ENCODE measurements at places on chromosomes 13 and 19.
A peak's percentile ranks its signal among the peaks of the same experiment; 100 is the strongest.

GRCh38 chr13:49098198-49098597, 121.9 kb upstream of the MLNR start:
- DNase-seq, result no peak

GRCh38 chr13:25501231-25501630, 129.5 kb downstream of the ATP8A2 start:
- DNase-seq, result no peak

DNA sequence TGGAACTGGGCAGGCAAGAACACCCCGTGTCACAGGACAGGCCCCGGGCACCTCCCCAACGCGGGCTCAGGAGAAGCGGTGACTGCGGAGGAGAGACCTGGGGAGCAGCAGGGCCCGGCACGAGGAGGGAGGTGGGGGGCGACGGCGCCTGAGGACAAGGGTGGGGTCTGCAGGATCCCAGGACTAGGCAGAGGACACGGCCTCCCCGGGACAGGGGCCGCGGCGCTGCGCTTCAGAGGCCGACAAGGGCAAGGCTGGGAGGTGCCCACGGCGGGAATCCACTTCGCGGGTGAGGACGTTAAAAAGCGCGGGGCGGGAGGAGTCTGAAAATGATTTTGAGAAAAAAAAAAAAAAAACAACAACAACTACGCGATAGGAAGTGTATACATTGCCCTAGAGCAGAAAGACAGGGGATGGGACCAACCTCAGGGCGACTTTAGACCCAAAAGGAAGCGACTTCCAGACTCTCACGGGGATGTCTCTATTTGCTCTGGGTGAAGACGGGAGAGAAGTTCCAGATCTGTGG, 44.9 kb downstream of the ZNF611 start:
- DNase-seq, result peak; percentile 3

- no peak for DNase-seq
Measured at GRCh38 chr13:63299866-63300394, 1884.3 kb upstream of the PCDH20 start.

DNA sequence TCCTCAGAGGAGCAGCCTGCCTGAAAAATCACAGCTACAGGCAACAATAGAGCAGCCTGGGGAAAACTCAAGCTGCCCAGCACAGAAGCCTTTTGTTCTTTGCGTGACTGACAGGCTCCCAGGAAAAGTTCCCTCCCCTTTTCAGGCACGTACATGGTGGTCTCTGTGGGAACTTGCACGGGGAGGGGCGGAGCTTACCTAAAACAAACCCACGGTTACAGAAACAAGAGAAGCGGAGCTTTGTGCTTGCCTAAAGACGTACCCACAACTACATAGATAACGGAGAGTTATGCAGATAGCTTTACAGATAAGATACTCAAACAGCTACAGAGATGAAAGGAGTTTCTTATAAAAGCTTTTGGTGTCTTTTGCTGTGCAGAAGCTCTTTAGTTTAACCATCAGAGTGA, 11.4 kb downstream of the ETFB start:
- no peak for DNase-seq

- no peak for DNase-seq
Measured at GRCh38 chr19:16888629-16889365, at the start of gene F2RL3. Gene F2RL3, plus strand, starts transcription at chr19:16888999. Its CDS starts 191 bp downstream, at chr19:16889190.

GRCh38 chr13:55307909-55308308, 1832.8 kb upstream of the PRR20A start:
- DNase-seq, result no peak

DNA sequence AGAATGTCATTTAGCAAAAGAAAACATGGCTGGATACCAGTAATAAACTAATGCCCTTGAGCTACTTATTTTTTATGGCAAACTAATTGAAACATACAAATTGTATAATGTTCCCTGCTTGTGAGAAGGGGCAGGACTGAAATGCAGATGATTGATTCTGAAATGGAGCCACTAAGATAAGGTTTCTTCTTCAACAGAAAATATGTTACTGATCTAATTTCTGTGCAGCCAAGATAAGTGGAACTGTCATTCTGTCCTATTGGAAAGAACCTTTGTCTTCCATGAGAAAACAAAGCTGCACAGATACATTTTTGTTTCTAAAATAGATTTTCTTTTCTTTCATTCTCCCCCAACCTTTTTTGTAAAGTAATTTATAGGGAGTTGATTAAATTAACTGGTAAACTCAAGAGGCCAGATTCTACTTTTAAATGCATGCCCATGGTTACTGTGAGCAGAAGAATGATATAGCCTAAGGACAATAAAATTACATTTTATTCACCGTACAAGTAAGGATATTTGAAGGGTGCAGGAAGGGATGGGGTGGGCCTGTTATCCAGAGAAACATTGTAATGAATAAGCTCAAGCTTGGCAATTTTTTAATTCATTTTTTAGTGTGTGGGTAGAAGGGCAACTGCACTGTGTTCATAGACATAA, 39.9 kb downstream of the STARD13 start:
- no peak for DNase-seq

All from activated T-helper 9 cell treated with anti-CD3 and anti-CD28 coated beads, Interleukin-2, amount 50 U/mL, for 16 hours (primary cell).